ENCODE measurements at places on chromosomes 5 and 9. TPM values are rescaled to one million over a fixed set of nuclear protein-coding genes. Genes with fewer than 3 reads are reported as not detected.

STK32A gene
- not detected for total RNA-seq

DNA sequence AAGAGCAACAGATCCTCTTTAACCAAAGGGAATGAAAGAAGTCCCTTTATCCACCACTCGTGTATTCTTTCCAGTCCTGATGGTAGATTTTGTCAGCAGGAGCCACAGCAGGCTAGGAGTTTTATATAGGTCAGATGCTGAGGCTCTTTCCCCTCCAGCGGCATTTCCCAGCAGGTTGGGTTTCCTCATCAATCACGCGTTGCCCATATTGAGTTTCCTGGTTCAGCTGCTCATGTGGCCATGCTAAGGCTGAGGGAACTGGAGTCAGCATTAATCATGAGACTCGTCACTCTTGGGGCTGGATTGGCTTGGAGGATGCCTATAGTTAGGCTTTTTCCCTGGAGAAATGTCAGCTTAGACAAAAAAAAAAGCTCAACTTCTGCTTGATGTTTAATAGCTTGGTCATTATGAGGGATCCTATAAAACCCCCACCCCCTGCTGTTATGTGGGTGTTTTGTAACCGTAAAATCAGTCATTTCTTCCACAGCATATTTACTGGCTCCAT lies 193.4 kb upstream of the GAS1 start:
- no peak overlapping the region for H3K27ac ChIP-seq
- H3K27me3 ChIP-seq, result no peaks in the 10 kb centered on the region
- no peak for DNase-seq

IL5 gene
- total RNA-seq, result 84.3 TPM

DNA sequence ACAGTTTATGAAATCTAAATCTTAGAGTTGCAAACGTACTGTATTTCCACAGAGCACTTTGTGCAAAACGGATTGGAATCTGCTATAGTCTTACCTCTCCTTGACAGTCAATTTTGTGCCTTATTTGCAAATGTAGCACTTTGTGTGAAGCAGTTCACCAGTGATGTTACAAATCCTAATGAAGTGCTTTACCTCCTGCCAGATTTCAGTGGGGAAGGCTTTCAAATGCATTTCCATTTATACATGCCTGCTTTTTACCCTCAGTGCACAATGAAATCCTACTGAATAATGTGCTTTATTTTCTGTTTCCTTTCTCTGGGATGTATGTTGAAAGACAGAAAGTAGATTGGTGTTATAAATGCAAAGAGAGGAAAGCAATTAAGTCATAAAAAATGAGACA lies 2141.6 kb upstream of the C9orf72 start:
- H3K27ac ChIP-seq, result no peak overlapping the region
- H3K4me3 ChIP-seq, result no peak overlapping the region
- no peaks in the 10 kb centered on the region for H3K27me3 ChIP-seq
- DNase-seq, result no peak
- H3K36me3 ChIP-seq, result no peaks in the 10 kb centered on the region

- no peak for DNase-seq
- H3K4me3 ChIP-seq, result no peak overlapping the region
- H3K4me1 ChIP-seq, result no peaks in the 10 kb centered on the region
- no peak overlapping the region for H3K27ac ChIP-seq
Observed at GRCh38 chr9:83441390-83441789, 96.8 kb downstream of the FRMD3 start.

SPINK13 gene
- not detected for total RNA-seq

DNA sequence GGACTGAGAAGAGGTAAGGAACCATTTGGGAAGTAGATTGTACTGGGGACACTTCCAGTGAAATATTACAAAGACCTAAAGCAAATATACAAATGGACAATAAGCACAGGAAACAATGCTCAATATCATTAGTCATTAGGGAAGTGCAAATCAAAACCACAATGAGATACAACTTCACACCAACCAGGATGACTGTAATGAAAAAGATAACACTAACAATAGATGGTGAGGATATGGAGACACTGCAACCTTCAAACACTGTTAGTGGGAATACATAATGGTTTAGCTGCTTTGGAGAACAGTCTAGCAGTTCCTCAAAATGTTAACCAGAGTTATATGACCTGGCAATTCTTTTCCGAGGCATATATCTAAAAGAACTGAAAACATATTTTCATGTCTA lies 149.7 kb downstream of the TRPM3 start:
- DNase-seq, result no peak
- H3K27ac ChIP-seq, result no peak overlapping the region
- no peaks in the 10 kb centered on the region for H3K27me3 ChIP-seq
- H3K36me3 ChIP-seq, result no peaks in the 10 kb centered on the region

GRCh38 chr9:89666364-89666763 lies 61.6 kb downstream of the GADD45G start:
- H3K4me1 ChIP-seq, result no peaks in the 10 kb centered on the region
- no peaks in the 10 kb centered on the region for H3K27me3 ChIP-seq
- no peak for DNase-seq
- no peak overlapping the region for H3K4me3 ChIP-seq

GRCh38 chr9:109320331-109320741 lies 523 bp downstream of the EPB41L4B start:
- peaks cover 4% of the 10 kb centered on the region for H3K4me1 ChIP-seq
- no peak overlapping the region for H3K4me3 ChIP-seq
- no peaks in the 10 kb centered on the region for H3K36me3 ChIP-seq

P4HA2 gene
- total RNA-seq, result 7.9 TPM

GRCh38 chr5:151258201-151258611 lies 5.2 kb downstream of the GM2A start:
- no peaks in the 10 kb centered on the region for H3K27me3 ChIP-seq
- no peak overlapping the region for H3K27ac ChIP-seq
- no peak for DNase-seq
- peaks cover 11% of the 10 kb centered on the region for H3K4me1 ChIP-seq
- H3K4me3 ChIP-seq, result no peak overlapping the region
- no peaks in the 10 kb centered on the region for H3K36me3 ChIP-seq

GRCh38 chr5:29950416-29951145 lies 1242.9 kb upstream of the CDH6 start:
- H3K27ac ChIP-seq, result no peak overlapping the region
- H3K4me1 ChIP-seq, result no peaks in the 10 kb centered on the region
- H3K27me3 ChIP-seq, result no peaks in the 10 kb centered on the region
- no peak for DNase-seq

- H3K36me3 ChIP-seq, result peaks cover 4% of the 10 kb centered on the region
- H3K27me3 ChIP-seq, result no peaks in the 10 kb centered on the region
- H3K27ac ChIP-seq, result no peak overlapping the region
- peaks cover 14% of the 10 kb centered on the region for H3K4me1 ChIP-seq
- DNase-seq, result no peak
Observed at GRCh38 chr5:140246378-140247122, 56.4 kb downstream of the PFDN1 start.

GRCh38 chr5:145975361-145976066 lies 39.1 kb downstream of the SH3RF2 start:
- H3K4me3 ChIP-seq, result no peak overlapping the region
- H3K4me1 ChIP-seq, result no peaks in the 10 kb centered on the region
- H3K36me3 ChIP-seq, result no peaks in the 10 kb centered on the region
- H3K27me3 ChIP-seq, result no peaks in the 10 kb centered on the region
- DNase-seq, result no peak

Data from CD8-positive, alpha-beta memory T cell (primary cell).